ENCODE measurements at places on chromosomes 12 and 14. TPM values are rescaled to one million over a fixed set of nuclear protein-coding genes. Genes with fewer than 3 reads are reported as not detected.
A peak's percentile ranks its signal among the peaks of the same experiment; 100 is the strongest.

SLC5A8 gene
- not detected for total RNA-seq

HAL gene
- not detected for total RNA-seq

FBXO34 gene
- 20.0 TPM for total RNA-seq

HHIPL1 gene
- 1.1 TPM for total RNA-seq

CHMP4A gene
- total RNA-seq = 34.5 TPM

MLEC gene
- total RNA-seq = 134 TPM

LIN7A gene
- 18.1 TPM for total RNA-seq

VRTN gene
- not detected for total RNA-seq

TAS2R9 gene
- total RNA-seq = not detected

C12orf60 gene
- 2.0 TPM for total RNA-seq

NEK9 gene
- 105 TPM for total RNA-seq

DNA sequence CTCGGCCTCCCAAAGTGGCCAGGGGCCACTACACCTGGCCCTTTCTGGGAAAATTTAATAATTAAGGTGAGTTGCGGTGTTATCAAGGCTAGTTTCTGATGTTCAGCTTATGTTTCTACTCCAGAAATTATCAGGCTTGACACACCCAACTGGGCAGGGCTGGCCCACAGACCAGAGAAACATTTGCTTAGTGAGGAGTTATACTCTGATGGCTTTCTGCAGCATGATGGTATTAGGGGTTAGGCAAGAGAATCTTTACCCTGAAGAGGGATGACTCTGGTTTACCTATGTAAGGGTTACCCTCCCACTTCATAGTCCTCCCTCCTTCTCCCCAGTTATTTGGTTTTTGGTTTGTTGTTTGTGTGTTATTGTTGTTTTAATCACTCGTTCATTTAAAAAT, 24.5 kb upstream of the HECTD1 start:
- DNase-seq = no peak

DNA sequence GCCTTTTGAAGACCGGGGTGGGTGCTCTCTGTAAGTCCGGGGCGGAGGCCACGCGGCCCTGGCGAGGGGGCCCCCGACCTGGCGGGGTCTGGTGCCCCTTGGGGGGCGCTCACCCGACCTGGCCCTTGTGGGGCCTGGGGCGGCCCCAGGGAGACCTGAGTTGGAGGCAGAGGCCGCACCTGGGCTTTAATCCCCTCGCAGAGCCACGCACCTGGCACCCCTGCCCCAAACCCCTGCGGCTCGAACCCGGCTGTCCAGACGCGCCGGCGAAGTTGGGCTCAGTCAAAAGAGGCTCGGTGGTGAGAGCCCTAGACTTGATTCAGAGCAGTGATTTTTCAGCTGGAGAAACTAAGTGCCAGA, 267 bp downstream of the CFAP251 start:
- DNase-seq = no peak

DNA sequence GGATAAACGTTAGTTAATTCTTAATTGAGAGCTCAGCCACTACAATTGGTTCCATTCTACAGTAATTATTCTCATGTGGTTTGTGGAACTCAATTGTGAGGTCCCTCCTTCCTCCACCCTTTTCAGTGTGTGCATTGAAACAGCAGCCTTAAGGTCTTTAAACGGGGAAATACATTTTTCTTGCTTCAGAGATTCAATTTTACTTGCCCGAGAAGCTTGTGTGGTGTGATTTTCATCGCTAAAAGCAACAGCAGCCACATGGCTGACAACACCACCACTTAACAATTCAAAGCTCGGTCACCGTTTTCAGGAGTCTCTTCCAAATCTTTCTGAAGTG, 733 bp upstream of the PPFIBP1 start:
- no peak for DNase-seq

DNA sequence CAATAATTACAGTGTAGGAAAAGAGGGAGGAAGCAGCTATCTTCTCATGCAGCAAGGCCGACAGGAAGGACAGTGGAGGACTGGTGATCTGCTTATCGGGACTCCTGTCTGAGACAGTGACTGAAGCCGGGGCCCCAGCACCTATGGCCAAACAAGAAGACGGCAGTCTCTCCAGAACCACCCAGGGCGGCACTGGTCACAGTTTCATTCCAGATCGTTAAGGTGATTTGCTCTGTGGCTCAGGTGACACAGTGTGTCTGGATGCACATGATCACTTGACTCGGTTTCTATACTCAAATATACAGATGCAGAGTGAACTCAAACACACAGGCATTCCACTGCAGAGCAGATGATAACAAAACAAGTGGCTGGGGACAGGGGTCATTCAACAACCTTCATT, 52.1 kb upstream of the CORO1C start:
- no peak for DNase-seq

GRCh38 chr14:91413547-91414474, 3.8 kb downstream of the CCDC88C start:
- DNase-seq = no peak

GRCh38 chr12:123833830-123834229, 71.7 kb downstream of the DNAH10 start:
- DNase-seq = no peak

DNA sequence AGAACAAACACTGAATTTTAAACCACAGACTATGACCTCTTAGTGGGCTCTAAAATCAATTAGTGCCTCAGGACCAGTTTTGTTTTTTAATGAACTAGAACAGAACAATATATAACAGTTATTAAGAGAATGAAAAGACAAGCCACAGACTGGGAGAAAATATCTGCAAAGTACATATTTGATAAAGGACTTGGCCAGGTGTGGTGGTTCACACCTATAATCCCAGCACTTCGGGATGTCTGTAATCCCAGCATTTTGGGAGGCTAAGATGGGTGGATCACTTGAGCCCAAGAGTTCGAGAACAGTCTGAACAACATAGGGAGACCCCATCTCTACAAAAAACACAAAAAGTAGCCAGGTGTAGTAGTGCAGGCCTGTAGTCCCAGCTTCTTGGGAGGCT, 36.2 kb downstream of the PPP1R13B start:
- no peak for DNase-seq

- peak; percentile 51 for DNase-seq
Measured at GRCh38 chr12:121522971-121523370, 57.9 kb downstream of the KDM2B start.

DNA sequence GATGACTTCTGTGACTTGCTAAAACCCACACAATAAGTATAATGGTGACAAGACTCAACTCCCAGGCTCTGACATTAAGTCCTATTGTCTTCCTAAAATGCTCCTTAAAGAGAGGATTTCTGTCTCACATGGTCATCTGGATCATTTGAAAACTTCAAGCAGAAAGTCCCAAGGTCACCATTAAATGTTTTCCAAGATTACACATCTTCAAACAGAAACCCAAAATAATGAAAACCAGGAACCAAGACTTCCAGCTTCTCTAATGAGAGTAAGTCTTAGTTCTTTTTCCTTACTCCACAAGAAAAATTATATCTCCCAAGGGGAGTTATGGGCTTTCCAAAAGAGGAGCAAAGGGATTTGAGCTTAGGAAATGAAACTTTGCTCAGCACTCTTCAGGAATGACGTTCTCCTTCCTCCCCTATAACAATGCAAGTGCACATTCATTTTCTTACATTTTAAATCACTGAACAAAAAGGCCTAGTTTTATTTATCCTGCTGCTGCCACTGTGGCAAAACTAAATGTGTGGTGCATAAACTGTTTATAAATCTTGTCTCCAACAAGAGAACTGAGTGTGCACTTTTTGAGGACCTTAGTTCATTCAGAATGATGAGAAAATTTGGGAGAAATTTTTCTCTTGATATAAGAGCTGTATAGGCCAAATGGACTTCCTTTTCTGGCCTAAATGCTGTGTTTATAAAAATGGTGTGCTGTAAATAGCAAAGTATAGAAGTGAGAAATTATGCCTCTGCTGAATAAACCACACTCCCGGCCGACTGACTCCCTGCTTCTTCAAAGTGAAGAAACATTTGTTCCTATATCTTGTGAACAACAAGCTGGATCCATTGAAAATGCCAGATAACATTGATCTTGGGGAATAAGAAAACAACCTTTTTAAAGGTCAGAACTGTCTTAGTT, 148.4 kb upstream of the PLEKHG7 start:
- DNase-seq = no peak

- no peak for DNase-seq
Measured at GRCh38 chr12:85029456-85029855, 6.6 kb downstream of the TSPAN19 start.

DNA sequence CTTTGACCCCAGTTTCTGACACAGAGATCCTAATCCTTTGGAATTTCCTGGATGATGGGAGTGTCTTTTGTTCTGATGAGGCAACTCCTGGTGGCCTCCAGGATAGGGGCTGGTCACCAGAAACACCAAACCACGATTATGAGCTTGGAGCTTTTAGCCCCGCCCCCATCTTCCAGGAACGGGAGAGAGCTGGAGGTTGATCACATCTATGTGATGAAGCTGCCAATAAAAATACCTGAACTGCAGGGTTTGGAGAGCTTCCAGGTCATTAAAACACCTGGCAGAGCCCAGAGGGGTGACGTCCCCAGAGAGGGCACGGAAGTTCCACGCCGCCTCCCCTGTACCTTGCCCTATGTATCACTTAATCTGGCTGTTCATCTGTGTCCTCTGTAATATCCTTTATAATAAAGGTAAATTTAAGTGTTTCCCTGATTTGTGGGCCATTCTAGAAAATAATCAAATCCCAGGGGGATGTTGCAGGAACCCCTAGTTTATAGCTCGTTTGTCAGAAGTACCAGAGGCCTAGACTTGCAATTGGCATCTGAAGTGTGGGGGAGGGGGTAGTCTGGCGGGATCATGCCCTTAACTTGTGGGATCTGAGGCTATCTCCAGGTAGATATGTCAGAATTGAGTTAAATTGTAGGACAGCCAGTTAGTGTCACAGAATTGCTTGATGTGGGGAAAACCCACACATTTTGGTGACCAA, 21.2 kb downstream of the APPL2 start:
- no peak for DNase-seq

DNA sequence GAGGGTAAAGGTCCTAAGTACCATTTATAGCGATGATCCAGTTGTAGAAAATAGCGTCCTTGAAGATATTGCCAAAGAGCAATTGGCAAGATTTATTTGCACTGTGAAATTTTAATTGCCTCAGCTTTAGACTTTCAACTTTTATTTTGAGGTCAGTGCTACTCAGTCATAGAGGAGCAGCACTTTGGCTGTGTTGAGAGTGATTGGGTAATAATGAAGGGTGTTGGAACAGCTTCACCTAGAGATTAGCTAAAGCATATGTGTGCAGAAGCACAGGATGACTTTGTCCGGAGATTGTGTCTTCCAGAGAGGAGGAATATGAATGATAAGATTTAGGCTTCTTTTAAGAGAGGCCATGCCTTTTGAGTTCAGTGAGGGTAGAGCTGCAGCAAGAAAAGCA, 164.8 kb downstream of the NPAS3 start:
- DNase-seq = no peak

Measured in heart left ventricle (tissue), 16 donors.